ENCODE measurements at places on chromosomes 2 and 18.

DNA sequence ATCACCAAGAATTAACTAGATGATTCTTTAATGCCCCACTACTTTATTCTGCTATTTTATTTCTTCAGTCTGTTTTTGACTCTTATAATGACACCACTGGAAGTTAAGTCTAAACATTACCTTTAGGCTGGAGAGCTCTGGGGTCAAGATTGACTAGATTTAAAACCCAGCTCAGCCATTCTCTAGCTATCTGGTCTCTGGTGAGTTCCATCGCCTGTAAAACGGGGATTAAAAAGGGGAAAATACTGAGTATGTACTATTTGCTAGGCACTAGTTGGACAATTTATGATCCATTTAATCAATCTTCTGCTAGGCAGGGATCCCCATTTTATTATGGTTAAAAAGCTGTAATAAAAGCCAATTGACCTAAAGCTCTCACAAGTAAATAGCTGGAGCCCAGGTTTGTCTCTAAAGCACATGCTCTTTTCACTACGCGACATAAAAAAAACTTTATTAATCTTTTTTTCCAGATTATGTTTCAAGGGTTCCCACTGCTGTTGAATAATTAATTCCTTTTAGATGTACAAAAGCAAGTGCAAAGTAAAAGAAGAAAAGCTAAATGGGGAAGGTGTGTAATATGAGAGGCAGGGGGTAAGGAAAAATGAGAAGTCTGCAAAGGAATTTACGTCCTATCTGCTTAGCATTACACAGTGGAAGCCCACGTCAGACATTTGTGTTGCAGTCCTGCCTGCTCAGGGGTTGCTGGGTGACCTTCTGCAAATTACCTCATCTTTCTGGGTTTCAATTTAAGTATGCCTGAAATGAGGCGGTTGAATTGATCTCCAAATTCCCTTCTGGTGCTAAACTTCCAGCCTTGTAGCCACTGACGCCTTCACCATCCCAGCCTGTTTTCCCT lies 918 bp upstream of the NABP1 start:
- peak; percentile 40 for DNase-seq

- DNase-seq: no peak
Observed at GRCh38 chr2:231573698-231574421, 18.8 kb upstream of the TEX44 start.

DNA sequence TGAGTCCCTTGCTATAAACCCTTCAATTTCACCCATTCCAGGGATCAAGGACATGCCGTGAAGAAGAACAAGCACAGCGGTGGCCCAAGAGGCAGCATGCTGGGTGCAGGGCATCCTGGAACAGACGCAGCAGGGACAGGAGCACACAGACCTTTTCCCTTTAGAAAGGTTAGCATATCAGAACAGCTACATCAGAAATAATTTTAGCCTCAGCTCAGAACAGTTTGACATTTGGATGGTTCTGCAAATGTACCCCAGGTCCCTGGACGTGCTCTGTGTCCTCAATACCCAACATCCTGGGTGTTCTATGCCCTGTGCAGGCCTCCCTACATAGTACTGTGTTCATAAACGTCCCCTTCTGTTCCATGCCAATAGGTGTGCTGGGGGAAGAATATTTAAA lies 80.4 kb downstream of the MYOM1 start:
- DNase-seq: no peak

DNA sequence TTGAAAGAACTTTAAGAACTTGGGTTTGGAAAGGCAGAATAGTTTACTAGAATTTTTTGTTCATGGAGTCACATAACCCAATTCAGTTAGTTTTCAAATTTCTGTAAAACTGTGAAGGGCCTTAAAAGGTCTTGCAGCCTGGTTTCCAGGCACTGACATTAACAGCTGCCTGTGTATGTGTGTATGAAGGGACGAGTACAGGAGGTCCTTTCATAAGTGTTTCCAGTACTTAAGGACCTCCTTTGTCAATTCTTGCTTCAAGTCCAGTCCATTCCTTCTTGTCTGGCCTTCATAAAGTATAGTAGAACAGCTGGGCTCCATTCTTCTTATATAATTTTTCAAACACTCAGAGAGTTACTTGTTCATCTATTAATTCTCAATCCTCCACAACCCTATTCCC lies 136.5 kb downstream of the NR4A2 start:
- no peak for DNase-seq

- no peak for DNase-seq
Observed at GRCh38 chr2:228549441-228550007, 368.0 kb upstream of the SPHKAP start.

- DNase-seq: no peak
Observed at GRCh38 chr2:43825841-43826240, 12.8 kb downstream of the ABCG5 start.

- no peak for DNase-seq
Observed at GRCh38 chr2:197122821-197123220, 187.8 kb downstream of the ANKRD44 start.

DNA sequence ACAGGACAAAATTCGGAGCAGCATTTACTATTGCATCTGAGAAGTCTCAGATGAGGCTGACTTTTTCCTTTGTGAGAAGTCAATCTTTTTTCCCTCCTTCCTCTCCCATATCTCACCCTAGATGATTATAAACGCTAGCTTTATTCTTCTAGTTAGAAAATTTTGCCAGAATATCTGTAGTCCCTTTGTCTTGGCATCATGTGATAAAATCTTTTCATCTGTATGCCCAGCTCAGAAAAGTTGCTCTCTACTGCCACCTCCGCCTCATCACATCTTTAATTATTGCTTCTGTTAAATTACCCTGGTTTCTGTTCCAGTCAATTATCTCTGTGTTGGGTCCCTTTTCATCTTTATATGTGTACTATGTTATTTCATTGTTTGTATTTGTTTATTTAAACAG lies 210.8 kb upstream of the SLC35G4 start:
- no peak for DNase-seq
